Stimulated activated CD8-positive, alpha-beta memory T cell treated with anti-CD3 and anti-CD28 coated beads, Interleukin-7, amount 100 ng/mL, for 1 hour (primary cell): ENCODE measurements at places on chromosomes 7 and 10.
A peak's percentile ranks its signal among the peaks of the same experiment; 100 is the strongest.

GRCh38 chr7:111708072-111708471 is 145.8 kb upstream of the IMMP2L start:
- no peak for DNase-seq

DNA sequence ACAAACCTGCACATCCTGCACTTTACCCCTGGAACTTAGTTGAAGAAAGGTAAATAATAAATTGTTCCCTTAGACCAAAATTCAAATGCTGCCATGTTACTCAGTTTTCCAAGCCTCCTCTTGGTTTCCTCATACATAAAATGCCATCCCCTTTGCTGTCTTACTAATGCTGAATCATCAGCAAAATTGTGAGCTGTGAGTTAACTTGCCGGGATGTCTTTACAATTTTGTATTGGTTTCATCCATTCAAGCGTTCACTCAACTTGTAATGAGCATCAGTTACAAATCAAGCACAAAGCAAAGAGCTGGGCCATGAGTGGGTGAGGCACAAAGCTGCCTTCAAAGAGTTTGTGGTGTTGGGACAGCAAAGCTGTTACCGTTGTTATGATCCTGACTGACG is 395.8 kb upstream of the ZMIZ1 start:
- no peak for DNase-seq

GRCh38 chr10:15175587-15175986 is 7.1 kb upstream of the NMT2 start:
- DNase-seq, result no peak

- no peak for DNase-seq
These were observed 43.5 kb downstream of the MTPN start for GRCh38 chr7:135933509-135934188.

GRCh38 chr7:24701261-24702235 is 55.7 kb downstream of the GSDME start:
- DNase-seq, result no peak

GRCh38 chr10:131323880-131324279 is 12.4 kb upstream of the TCERG1L start:
- DNase-seq, result no peak

DNA sequence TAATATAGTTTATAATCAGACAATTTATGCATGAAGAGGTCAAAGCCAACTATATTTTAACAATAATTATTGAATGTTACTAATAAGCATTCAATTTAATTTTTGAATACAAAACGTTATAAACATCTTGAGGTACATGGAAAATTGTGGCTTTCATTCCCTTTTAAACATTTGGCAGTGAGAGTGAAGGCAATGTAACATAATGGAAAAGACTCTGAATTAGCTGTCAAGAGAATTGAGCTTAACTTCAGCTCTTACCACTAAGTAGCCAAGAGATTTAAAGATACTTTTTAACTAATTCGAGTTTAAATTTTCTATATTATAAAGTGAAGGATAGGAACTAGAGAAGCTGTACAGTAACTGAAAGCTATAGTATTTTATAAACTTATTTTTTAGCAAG is 98.6 kb downstream of the SEMA3A start:
- DNase-seq, result no peak

DNA sequence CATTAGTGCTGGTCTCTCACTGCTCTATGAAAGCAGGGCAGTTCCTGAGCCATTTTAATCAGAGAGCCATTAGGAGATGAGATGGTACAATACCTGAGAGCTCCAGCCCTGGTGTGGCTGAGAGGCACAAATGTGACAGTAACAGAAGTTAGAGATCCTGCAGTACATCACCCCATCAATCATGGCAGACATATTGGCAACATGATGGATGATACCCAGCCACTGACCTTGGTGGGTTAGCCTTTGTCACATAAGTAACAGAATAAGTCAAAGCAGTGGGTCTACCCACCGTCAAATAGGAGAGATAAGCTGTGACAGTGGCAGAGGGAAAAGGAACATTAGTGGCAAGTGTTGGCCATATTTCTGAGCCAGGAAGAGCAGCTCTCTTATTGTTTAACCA is 53.3 kb upstream of the NXPH1 start:
- no peak for DNase-seq

DNA sequence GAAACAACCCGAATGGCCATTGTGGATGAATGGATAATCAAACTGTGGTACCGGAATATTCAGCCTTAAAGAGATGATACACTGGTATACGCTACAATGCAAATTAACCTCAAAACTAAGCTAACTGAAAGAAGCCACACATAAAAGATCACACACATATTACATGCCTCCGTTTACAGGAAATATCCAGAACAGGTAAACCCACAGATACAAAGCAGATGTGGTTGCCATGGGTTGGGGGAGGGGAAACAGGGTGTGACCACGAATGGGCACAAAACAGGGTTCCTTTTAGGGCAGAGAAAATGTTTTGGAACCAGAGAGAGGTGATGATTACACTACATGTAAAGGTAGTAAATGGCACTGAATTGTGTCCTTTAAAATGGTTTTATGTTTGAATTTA is 16.6 kb downstream of the ESYT2 start:
- DNase-seq, result peak; percentile 48

DNA sequence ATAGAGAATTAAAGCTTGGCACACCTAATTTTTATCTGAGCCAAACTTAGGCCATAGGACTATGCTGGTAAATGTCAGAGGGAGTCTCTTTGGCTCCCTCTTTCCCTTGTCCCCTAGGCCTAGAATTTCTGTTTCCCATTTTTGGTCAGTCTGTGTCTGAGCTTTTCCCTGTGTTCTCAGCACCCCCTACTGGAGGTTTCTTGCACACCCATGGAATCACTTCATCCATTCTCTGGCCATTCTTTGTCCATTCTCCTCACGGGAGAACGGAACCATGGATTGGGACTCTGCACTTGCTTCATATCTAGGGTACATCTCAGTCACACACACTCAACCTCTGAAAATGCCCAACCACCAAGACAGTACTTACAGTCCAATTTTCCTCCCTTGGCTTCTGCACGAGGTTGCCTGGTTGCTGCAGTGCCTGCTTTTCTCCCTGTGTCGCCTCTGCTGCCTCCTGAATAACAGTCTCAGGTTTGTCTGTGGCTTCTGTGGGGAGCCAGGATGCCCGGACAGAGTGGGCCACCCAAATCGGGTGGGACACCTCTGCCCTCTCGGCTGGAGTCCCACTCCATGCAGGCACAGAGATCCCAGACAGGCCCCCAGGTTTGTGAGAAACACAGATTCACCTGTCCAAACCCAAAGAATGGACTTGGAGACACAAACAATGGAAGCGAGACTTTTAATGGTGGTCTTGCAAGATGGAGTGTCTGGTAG is 35.1 kb upstream of the DNAH11 start:
- no peak for DNase-seq

DNA sequence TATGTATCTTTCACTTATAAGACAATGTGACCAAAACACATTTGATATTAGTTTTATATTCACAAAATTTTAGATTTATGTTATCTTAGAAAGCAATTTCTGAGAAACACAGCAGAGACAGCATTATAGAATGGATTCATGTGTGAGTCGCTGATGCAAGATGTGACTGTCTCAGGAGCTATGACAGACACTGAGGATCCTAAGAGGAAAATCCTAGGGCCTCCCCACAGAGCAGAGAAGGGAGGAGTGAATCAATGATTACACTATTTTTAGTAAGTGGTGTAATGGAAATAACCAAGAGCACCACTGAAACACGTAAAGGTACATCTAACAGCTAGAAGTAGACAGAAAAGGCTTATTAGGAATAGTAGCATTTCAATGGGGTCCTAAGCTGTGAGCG is 204.0 kb upstream of the PTN start:
- DNase-seq, result no peak

DNA sequence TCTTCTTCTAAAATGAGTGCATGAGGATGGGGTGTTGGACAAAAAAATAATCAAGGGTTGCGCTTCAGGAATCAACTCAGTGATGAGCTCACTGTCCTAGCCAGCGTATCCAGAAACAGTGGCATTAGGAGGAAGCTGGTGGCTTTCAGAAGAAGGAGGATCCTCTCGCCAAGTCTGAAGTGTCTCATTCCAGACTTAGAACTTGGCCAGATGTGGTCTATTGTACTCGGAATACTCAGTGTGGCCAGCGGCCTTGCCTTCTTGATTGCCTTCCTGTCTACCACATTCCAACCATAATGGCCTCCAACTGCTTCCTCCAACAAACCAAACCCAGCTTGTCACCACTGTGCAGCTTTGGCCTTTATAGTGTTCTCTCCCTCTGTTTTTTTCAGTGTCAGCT is 732.4 kb downstream of the KCNMA1 start:
- DNase-seq, result no peak

DNA sequence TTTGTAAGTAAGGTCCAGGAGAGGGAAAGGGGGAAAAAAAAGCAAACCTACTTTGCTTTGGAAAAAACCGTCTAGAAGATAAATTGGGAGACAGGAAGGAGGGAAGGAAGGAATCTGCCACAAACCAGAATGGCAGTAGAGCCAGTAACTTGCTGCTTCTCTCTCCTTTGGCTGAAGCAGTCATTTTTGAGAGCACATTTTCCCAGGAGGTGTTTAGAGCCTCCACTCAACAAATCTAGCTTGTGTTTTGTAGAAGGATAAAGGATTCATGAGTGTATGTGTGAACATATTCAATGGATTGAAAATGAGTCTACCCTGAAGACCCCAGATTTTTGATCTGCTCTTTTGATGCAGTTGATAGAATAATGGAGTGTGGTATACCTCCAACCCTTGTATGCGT is 2.6 kb downstream of the NRG3 start:
- DNase-seq, result no peak

- DNase-seq, result no peak
These were observed 102.2 kb downstream of the TAX1BP1 start for GRCh38 chr7:27842094-27842692.

DNA sequence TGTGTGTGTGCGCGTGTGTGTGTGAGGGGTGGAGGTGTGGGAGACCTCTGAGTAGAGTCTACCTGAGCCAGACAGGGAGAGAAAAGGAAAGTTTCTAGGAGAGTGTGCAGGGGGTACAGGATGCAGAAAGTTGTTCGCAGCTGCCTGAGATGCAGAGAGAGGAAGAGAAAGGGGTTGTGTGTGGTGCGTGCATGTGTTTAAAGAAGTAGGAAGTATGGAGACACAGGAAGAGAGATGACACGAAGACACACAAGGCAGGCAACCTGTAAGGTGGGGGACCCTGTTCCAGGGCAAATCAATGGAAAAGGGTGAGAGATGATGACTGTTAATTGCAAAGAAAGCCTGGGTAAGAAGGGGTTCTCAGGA is 52.2 kb downstream of the C10orf105 start:
- DNase-seq, result no peak

DNA sequence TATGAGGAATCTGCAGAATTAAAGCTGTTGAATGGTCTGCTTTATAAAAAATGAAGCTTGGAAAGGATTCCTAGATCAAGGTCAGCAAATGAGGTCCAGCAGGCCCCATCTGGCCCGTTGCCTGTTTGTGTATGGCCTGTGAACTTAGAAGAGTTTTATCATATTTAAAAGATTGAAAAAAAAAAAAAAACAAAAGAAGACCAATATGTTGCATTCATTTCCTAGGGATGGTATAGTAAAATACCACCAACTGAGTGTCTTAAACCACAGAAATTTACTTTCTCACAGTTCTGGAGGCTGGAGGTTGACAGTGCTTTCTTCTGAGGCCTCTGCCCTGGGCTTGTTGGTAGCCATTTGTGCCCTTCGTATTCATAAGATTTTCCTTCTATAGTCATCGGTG is 109.2 kb downstream of the PPP1R3A start:
- no peak for DNase-seq

- DNase-seq, result no peak
These were observed 141.8 kb downstream of the POLR1F start for GRCh38 chr7:19567011-19567410.

DNA sequence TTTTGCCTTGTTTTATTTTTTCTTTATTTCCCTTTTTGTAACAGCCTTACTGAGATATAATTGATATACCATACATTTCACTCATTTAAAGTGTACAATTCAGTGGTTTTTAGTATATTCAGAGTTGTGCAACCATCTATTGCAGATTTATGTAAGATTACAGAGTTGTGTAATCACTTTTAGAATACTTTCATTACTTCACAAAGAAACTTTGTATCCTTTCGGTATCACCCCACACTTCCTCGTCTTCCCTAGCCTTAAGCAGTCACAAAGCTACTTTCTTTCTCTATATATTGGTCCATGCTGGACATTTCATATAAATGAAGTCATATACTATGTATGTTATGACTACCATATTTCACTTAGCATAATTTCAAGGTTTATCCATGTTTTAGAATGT is 74.6 kb downstream of the ATRNL1 start:
- DNase-seq, result no peak

DNA sequence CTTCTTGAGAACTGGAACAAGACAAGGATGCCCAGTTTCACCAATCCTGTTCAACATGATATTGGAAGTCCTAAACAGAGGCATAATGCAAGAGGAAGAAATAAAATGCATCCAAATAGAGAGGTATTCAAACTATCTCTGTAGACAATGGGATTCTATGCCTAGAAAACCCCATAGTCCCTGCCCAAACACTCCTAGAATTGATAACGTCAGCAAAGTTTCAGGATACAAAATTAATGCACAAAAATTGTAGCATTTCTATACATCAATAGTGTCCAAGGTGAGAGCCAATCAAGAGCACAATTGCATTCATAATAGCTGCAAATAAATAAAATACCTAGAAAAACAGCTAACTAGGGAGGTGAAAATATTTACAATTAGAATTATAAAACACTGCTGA is 72.5 kb downstream of the PCDH15 start:
- no peak for DNase-seq

DNA sequence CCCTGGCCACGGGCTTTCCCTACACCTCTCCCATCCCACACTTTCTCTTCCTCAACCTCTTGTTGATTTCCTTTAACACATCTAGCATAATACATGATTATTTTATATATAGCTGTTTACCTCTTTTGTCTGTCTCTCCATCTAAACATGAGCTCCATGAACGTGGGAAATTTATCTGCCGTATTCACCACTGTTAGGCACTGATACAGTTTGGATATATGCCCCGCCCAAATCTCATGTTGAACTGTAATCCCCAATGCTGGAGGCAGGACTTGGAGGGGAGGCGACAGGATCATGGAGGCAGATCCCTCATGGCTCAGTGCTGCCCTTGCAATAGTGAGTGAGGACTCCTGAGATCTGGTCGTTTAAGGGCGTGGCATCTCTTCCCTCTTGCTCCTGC is 5.7 kb downstream of the CYTH3 start:
- no peak for DNase-seq

GRCh38 chr10:110379831-110380230 is 75.1 kb upstream of the SMNDC1 start:
- no peak for DNase-seq

GRCh38 chr10:117980216-117980615 is 66.5 kb downstream of the RAB11FIP2 start:
- DNase-seq, result no peak
